ENCODE measurements at places on chromosomes 12 and 14. TPM values are rescaled to one million over a fixed set of nuclear protein-coding genes. Genes with fewer than 3 reads are reported as not detected.

Gene MAP3K12
- total RNA-seq: 23.4 TPM

Gene FOXG1
- total RNA-seq: 0.29 TPM

Gene RHOJ
- not detected for total RNA-seq

Gene NPFF
- total RNA-seq: 0.80 TPM

Gene KRT85
- not detected for total RNA-seq

Gene KITLG
- 7.8 TPM for total RNA-seq

Gene KRT8
- total RNA-seq: 290 TPM

Gene PTCSC3
- not detected for total RNA-seq

DNA sequence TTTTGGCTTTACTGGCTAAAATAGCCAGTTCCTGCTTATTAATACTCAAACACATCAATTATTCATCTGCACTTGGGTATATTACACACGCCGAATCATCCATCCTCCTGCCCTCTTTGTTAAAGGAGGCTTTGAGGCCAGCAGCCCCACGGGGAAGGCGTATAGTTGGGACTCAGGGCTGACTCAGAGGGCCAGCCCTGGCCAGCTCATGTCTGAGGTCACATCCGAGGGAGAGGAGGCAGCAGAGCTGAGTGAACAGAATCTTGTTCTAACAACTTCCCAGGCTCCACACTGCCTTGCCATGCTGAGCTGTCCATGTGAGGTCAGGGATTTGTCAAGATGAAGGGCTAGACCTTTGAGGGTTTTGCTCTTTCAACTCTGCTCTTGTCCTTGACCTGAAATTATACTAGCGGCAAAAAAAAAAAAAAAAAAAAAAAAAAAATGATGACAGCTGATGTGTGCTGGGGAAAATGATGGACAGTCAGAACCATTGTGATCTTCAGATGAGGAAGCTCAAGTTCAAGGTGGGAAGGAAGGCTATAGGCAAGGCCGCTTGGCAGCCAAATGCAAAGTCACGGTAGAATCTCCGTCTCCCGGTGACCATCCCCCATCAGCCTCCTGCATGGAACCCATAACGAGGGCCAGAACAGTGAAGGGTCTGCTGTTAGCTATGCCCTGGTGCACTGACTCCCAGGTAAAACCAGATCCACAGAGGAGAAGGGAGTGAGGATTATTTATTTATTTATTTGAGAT is 12.5 kb upstream of the MARK3 start:
- no peak for DNase-seq

DNA sequence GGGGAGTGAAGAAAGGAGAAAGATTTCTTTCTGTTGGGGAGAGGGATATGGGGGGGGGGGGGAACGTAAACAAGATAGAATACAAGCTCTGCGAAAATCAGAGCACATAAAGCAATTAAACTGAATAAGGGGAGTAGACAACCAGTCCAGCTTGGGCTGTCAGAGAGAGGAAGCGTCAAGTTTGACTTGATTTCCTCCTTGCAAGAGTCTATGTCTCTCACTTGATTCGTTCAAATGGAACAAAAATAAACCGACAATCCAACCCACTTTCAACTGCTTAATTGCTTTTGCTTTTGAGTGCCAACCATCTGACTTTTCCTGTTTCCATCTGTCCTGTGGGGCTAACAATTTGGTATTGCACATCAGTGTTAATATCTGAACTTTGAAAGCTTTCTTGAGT is 942 bp downstream of the SYT1 start:
- DNase-seq: no peak

GRCh38 chr12:78540606-78541336 is 323.8 kb upstream of the SYT1 start:
- no peak for DNase-seq

GRCh38 chr14:90699016-90699415 is 117.2 kb downstream of the TTC7B start:
- DNase-seq: no peak

DNA sequence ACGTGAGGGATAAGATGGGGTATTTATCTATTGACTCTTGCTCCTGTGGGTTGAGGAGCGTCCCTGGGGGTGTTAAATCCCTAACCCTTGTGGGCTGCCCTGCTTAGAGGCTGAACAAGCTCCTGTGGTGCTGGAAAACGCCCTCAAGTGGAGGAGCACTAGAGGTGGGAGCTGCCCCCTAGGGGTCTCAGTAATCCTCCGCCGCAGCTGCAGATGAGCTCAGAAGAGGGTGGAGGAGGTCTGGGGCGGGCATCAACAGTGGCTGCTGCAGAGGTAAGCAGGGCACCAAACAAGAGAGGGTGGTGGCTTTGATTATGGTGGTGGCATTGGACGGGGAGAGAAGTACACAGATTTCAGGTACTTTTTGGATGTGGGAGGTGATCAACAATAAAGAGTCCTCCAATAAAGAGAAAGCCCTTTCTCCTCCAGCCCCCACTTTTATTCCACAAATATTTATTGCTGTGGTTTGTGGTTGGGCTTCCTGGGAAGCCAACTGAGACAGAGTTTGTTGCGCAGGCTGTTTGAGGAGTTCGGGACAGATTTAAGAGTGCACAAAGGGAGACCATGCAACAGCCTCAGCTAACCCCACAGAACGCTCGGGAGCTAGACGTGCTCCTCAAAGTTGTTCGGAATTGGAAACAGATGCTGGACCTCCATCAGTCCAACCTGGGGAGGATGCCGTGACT is 179.9 kb downstream of the ADCK1 start:
- no peak for DNase-seq

DNA sequence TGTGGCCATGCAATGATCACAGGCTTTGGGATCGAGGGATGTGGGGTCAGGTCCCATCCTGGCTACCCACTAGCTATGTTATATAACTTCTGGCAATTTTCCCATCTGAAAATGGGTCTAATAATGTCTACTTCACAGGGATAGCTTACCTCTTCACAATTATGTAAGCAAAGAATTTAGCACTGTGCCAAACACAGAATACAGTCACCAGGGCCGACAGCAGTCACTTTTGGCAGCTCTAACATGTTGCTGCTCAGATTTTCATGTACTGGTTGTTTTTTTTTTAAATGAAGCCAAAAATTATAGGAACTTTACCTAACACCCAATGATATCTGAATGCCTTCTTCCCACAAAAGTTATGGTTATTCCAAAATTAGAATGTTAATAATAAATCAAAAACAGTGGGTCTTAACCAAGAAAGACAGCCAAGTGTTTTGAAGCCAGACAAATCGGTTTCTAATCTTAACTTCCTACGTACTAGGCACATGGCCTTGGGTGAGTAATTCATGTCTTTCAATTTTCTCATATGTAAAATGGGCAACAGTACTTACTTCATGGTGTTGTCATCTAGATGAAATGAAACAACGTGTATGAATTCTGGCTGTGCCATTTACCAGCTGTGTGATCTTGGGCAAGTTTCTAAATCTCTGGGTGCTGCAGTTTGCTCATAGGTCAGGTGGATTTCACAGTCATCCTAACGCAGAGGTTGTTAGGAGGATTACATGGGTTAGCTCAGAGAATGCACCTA is 13.0 kb upstream of the PCED1B start:
- DNase-seq: no peak

DNA sequence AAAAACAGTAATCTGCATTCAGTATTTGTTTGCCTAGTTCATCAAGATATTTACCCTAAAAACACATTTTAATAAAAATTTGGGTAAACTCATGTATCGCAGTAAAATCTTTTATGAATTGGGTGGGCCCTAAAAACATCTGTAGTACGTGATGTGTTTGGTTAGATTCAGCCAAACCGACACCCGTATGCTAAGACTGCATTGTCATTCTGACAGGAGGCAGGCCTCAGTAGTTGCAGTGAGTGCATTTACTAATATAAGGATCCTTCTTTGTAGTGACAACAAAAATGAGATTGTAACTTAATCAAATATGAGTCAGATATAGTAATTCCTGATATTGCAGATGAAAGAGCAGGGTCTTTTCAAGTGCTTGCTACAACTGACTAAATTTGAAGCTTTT is 191.8 kb downstream of the SLC16A7 start:
- DNase-seq: no peak

- no peak for DNase-seq
Measured at GRCh38 chr12:46492471-46493085, 120.0 kb upstream of the SLC38A2 start.

GRCh38 chr12:95829395-95829794 is 29.4 kb upstream of the SNRPF start:
- DNase-seq: no peak

- DNase-seq: no peak
Measured at GRCh38 chr14:102930753-102931579, 8.5 kb downstream of the AMN start.

- no peak for DNase-seq
Measured at GRCh38 chr14:56351861-56352260, 227.7 kb upstream of the TMEM260 start.
